ENCODE measurements at places on chromosomes 12 and 14.

DNA sequence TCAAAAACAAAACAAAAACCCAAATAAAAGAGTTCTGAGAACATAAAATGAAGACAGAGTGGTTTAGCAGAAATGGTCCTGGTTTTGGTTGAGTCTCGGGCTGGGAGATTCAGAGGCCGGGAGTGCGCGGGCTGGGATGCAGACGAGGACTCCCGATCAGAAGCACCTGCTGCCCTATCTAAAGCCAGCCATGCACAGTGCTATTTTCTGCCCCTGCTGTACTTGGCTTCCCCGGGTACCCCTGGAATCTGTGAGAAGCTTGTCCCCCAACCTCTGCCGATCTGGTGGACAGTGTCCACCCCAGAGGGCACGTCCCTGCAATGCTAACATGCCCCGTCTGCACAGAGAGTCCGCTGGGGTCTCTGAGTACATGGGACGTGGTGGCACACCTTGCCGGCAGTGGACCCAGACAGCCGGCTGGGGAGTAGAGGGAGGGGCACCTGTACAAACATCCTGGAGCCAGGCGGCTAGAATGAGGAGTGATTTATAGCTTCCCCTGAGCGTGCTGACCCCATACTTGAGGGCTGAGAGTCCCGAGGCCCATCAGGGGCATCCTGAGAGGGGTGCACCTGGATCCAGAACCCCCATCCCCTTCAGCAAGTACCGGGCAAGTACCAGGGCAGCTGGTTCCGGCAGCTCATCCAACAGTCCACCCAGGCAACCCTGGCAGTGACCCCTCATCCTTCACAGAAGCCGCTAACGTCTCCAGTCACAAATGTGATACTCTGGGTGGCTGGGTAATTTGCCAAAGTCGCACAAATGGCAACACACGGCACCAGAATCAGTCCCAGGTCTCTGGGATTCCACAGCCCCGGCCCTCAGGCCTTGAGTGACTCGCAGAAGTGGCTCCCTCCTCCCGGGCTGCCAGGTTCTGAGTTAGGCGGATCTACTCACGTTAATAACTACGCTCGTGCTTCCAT is 37.1 kb downstream of the CHGA start:
- no peak for DNase-seq

GRCh38 chr14:96989306-96989705 is 192.1 kb downstream of the VRK1 start:
- no peak for DNase-seq

DNA sequence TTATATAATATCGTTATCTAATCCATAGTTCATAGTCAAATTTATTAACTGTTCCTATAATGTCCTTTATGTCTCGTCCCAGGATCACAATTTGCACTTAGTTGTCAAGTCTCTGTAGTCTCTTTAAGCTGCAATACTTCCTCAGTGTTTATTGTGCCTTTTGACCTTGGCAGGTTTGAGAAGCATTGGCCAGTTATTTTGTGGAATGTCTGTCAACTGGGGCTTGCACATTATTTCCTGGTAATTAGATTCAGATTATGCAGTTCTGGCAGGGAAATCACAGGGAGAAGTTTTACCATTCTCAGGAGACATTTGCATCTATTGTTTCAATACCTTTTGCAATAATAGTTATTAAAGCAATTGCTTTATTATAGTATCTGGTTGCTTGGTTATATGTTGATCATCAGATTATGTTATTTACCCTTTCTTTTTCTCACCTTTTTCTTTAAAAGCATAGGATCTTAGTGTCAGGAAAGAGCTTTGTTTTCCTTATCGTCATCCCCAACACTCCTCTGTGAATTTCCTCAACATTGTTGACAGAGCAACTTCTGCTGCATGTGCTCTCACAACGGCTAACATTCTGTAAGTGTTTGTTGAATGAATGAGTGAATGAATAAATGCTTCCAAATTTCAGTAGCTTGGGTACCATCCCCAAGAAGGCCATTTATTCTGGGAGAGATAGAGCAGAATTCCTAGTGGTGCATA is 3.7 kb upstream of the ART4 start:
- DNase-seq: no peak

DNA sequence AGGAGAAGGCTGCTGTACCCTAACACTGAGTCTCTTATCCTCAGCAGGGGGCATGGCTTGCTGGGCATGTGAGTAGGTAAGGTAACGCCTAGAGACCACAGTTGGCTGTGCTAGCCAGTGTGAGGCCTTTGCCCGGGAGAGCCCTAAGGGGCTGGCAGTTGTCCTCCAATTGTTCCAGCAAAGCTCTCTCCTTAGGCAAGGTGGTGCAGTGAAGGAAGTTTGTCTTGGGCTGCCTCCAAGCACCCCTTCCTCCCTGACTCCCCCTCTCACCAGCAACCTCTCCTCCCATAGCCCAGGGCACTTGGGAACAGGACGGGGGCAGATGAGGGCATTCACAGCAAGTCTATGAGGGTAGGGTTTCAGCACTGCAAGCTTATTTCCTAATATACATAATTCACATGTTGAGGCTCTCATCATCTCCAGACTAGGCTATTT is 23.0 kb downstream of the LACRT start:
- DNase-seq: no peak

GRCh38 chr14:105077649-105077995 is 12.4 kb upstream of the GPR132 start:
- DNase-seq: no peak

- DNase-seq: no peak
Measured at GRCh38 chr12:12480074-12480473, 82.6 kb downstream of the DUSP16 start.

DNA sequence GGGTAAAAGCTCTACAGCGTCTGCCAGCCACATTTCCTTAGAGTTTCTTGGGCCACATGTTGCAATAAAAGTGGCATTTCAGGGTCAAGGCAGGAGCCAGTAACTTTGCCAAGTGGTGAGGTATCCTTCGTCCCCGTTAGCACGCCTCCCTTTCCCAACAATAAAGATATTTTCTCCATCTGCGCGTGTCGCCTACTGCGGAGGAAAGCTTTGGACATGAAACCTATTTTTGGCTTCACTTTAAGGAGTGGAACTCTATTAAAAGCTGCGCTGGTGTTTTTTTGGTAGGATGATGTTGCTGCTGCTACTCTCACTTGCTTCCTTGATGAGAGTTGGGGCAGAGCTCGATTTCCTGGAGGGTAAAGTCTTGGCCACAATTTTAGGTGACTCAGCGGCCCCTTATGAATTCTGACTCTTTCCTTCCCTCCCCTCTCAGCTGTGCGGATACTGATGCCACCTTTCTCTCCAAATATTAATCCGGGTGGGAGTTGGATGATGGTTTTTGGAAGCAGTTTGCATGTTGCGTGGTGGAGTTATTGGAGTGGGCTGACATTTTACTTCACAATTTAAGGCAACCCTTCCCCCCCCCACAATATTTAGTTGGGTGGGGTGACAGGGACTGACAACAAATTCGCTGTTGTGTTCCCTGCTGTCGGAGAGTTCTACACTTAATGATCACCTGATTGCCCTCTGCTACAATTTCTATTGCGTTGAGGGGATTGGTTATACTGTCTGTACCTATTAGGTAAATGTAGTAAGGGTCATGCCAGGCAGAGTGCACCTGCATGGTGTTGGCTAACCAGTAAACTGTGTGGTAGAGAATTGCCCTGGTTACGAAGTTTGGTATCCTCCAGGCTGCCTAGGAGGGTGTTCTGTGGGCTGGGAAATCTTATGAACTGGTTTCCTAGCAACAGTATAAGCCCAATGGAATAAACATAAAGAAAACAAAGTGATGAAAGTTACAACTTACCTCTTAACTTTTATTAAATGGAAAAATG is 1.1 kb downstream of the CCDC91 start:
- no peak for DNase-seq

DNA sequence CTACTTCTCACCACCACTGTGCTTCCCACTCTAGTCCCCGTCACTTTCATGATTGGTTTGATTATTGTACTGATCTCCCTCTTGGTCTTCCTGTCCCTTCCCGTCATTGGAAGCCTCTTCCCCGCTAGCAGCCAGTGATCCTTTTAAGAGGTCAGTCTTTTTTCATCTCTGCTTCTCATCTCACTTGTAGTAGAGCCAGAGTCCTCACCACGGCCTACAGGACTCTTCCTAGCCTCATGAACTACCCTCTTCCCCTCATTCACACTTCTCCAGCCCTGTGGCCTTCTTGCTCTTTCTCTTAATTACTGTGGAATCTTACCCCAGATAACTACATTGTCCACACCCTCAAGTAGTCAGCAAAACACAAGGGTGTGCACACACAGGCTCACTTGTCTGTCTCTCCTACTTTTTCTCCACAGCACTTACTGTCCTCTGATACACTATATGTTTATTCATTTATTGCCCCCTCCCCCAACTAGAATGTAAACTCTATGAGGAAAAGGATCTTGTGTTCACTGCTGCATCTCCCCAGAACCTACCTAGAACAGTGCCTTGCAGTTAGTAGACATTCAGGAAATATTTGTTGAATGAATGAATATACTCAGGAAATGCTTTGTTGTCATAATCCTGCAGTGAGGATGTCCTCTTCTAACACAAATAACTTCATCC is 66.3 kb downstream of the CKB start:
- no peak for DNase-seq

DNA sequence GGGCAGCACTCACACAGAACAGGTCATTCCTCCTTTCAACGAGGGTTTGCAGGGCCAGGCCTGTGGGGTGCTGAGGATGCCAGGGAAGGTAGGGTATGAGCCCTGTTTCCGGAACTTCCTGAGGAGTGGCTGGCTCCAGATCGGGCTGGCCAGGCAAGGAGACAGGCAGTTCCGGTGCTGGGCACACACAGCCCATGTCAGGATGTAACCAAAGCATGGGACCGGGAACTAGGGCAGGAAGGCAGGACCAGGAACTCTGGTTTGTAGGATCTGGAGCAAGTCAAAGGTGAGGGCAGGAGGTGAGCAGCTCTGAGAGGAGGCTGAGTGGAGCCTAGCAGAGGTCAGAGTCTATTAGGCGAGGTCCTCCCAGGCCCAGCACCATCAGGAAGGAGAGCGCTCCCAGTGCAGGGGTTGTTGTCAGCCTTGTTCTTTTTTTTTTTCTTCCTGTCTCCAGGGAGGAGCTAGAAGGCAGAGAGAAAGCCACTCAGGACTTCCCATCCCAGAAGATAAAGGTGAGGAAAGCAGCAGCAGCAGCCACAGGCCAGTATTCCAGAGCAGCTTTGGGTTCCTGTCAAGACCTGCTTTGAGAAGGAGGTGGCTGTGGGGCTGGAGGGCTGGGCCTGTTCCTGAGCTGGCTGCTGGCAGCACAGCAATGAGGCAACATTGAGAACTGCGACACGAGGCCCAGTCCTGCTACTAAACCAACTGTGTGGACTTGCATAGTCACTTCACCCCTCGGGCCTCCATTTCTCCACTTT is 49.0 kb upstream of the PTGR2 start:
- DNase-seq: no peak

- no peak for DNase-seq
Measured at GRCh38 chr14:99205086-99205688, 66.8 kb downstream of the BCL11B start.

DNA sequence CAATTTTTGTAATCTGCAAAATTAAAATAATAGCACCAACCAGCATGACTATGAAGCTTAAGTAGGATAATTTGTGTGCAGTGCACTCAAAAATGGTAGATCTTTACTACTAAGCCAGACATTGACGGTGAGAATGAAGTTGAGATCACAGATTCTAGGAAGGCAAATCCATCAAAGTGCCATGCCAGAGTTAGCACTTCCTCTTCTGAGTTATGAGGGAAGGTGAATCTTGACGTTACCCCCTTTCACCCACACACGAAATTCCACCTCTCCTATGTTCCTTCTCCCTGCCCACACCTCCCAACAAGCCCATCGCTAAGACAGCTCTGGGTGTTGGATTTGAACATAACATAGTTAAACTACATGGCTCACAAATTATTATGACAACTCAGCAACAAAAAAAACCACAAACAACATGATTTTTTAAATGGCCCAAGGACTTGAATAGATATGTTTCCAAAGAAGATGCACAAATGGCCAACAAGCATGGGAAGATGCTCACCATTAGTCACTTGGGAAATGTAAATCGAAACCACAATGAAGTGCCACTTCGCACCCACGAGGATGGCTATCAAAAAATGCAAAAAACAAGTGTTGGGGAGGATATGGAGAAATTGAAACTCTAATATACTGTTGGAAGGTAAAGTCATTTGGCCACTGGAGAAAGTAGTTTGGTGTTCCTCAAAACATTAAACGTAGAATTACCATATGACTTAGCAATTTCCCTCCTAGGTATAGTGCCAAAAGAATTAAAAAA is 119.3 kb upstream of the RAP1B start:
- DNase-seq: no peak

DNA sequence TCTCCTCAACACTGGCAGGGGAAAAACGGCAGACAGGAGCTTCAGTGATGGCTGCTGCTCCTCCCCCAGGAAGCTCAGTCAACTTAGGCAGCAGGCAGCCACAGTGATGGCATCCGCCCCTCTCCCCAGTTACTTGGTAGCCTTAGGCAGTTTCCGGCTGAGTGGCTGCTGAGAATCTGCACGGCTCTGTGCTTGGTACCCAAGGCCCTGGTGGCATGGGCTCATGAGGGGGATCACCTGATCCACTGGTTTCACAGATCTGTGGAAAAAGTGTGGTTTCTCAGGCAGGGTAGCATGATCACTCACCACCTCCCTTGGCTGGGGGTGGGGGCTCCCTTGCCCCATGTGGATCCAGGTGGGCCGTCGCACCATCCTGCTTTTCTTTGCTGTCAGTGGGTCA is 244.6 kb upstream of the MDGA2 start:
- no peak for DNase-seq

- DNase-seq: no peak
Measured at GRCh38 chr12:55974308-55974730, 441 bp downstream of the RAB5B start.

DNA sequence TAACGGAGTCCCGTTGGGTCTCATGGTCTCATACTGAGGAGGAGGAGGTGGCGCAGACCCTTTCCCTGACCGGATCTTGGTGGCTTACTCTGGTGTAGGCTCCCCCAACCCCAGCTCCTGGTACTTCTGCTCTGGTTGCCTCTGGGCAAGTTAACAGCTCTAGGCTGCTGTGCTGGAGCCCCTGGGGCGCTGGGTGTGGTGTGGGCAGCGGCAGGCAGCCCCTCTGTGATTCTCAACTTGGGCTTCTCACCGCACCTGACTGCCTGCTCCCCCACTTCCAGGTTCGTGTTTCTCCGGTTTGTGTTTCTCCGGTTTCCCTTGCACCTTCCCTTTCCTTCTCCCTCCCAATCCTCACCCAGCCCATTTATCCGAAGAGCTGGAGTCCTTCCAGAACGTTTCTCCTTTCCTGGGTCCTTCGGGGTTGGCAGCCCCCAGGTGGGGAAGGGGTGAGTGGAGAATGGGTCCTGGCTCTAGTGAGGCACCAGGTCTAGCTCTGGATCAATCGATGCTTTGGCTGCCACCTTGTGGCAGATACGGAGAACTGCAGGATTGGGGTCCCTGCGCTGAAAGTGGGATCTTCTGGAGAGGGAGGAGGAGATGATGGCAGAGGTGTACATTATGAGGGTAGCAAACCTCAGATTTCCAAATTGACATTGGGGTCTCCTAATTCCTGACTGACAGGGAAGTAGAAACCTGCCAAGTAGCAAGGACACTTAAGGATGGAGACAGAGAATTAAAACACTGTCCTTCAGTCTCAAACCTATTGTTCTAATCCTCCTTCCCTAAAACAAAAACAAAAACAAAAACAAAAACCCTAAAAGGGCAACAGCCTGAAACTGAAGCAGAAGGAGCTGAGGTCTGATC is 8.3 kb downstream of the CISTR start:
- DNase-seq: no peak
